ENCODE measurements at places on chromosomes 5 and 9.

DNA sequence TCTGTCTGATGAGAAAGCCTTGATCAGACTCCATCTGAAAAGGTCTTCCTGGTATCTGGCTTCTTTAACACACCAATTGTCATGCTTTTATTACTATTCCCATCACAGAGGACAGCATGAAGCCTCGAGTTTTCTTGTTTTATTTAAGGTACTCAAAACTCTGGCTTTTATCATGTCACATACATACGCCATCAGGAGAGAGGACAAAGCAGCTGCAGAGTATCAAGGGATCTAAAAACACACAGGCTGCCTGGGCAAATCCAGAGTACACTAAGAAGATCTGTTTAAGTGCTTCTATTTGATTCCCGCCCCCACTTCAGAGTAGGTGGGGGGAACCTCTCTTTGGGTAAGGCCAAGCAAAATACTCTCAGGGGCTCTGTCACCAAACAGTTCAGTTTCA, 277.2 kb downstream of the SPOCK1 start:
- no peak for DNase-seq

GRCh38 chr5:109744261-109744660, 54.5 kb downstream of the MAN2A1 start:
- no peak for DNase-seq

DNA sequence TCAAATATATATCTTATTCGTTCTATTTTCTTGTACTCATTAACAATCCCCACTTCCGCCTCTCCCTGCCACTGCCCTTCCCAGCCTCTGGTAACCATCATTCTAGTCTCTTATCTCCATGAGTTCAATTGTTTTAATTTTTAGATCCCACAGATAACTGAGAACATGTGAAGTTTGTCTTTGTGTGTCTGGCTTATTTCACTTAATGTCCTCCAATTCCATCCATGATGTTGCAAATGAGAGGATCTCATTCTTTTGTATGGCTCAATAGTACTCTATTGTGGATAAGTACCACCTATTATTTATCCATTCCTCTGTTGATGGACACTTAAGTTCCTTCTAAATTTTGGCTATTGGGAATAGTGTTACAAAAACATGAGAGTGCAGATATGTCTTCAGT, 17.2 kb upstream of the CMYA5 start:
- no peak for DNase-seq

DNA sequence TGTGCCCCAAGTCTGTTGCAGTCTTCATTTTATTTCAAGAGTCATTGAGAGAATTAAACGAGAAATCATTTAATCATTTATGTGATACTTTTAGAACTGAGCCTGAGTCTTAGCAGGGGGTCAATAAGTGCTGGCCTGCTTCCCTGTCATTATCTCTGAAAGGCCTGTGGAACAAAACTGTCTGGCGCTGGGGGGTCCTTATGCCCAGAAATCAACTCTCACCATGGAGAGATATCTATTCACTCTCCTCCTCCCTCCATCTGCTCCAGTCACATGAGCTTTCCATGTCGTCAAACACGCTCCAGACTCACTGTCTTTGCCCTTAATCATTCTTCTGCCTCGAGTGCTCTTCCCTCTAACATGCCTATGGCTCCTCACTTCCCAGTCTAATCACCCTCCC, 136.8 kb downstream of the ESM1 start:
- DNase-seq, result no peak

- DNase-seq, result no peak
Observed at GRCh38 chr9:75907329-75907728, 16.9 kb downstream of the PCSK5 start.

DNA sequence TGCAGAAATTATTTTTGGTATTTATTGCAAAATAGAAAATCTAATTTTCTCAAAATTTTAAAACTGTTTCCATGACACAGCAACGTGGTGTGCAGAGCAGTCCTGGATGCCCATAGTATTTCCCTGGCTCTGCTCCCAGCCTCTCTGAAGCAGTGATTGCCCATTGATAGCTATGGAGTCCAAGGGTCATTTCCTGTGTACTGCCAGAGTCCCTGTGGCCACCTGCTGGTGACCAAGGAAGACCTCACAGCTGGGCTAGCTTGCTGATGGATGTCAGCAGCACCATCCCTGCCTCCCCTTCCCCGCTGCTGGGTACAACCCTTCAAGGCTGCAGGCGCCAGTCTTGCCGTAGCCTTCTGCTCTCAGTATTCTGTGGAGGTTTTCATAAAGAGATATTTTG, 184.1 kb downstream of the DIRAS2 start:
- no peak for DNase-seq

- no peak for DNase-seq
Observed at GRCh38 chr5:165026971-165027370, 1521.6 kb downstream of the MAT2B start.

GRCh38 chr5:3010953-3011763, 259.7 kb upstream of the IRX2 start:
- no peak for DNase-seq

DNA sequence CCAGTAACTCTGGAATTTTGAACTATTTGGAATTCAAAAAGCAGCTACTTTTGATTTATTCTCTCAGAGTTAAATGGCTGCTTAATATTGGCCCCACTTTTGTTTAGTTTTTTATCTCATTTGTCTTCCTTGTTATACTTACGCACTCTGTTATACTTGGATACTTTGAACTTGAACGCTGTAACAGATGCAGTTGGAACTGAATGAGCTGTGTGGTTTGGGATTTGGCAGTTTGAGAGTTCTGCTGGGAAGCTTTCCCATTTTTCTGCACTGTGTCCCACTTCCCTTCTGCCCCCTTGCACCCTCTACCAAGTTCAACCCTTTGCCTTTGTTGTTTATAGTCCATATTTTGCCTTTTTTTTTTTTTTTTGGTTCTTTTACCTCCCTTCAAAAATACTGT, 3.8 kb downstream of the RHOBTB3 start:
- no peak for DNase-seq

DNA sequence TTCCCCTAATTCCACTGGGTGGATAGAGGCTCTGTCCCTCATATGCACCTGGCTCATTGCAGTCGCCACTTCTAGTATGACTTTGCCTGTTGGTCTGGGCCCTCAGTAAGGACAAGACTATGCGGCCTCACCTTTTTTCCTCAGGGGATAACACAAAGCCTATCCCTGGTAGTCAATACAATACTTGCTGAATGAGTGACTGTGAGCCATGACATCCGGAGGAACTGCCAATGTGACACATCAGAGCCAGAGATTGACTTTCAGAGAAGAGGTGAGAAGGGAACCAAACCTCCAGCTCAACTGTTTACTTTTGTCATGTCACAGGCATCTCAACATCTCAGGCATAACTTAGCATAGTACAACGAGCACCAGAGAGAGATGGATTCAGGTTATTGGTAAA, 371.3 kb downstream of the DMRT2 start:
- DNase-seq, result no peak

GRCh38 chr9:16743375-16743774, 127.1 kb downstream of the BNC2 start:
- DNase-seq, result no peak

DNA sequence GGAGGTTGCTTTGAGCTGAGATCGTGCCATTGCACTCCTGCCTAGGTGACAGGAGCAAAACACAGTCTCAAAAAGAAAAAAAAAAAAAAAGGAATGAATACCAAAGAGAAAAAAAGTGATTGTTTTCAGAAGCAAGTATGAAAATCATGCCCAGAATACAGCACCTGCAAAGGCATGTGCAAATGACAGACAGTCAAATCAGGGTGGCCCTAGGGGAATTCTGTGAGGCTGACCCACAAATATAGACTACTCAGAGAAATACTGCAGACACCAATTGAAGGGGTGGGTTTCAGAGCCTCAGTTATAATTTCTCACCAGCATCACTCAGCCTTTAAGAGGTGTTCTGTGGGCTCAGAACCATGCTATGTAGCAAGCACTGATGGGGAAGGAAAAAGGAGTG, 28.6 kb downstream of the DCAF12 start:
- no peak for DNase-seq

GRCh38 chr9:129383561-129384490, 205.8 kb upstream of the IER5L start:
- peak; percentile 38 for DNase-seq

- no peak for DNase-seq
Observed at GRCh38 chr5:82551840-82552385, 273.8 kb upstream of the RPS23 start.

DNA sequence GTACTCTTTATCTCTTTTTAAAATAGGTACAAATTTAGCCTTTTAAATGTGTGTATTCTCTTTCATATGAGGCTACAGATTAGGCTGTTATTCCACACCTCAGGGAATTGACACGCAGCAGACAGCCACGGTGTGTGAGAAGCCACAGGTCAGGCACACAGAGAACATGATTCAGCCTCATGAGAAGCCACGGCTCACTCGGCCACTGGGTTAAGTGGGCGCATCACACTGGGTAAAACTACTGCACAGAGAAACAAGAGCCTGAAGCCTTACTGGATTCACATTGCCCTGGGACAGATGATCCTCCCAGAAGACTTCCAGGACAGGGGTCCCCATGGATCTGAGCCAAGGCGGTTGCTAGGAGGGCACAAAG, 28.2 kb downstream of the LPCAT1 start:
- DNase-seq, result no peak

GRCh38 chr5:173630724-173631365, 14.4 kb upstream of the BOD1 start:
- no peak for DNase-seq

DNA sequence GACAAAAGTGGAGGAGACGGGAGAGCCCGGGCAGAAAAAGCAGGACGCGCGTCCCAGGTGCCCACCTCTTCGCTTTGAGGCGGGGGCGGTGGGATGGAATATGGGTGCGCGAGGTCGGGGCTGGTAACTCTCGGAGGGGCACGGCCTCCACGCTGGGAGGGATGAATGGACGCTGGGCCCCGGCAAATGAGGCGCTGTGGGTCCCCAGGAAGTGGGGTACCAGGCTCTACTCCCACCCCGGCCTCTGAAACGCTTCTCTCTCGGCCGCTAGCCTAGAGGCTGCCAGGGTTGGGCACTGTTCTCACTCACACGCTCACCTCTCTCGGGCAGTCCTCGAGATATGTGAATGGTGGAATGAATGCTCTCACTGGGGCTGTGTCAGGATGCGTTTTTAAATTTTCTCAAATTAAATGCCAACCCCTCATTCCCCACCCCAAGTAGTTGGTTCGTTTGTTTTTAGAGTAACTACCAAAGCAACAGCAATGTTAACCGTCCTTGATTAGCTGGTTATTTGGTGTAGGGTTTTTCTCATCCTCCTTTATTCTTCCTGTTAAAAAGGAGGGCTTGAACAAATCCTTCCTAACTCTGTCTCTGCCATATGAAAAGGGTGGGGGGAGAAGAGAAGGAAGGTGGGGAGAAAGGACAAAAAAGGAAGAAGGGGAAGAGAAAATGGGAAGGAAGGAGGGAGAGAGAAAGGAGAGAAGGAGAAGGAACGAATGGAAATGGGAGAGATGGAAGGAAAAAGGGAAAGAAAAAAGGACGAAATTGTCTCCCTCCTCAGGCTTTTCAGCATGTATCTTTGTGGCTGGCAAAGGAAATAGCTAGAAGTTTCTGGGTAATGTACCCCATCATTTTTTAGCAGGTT, 1.3 kb upstream of the EBF1 start:
- no peak for DNase-seq

Measured in neuronal stem cell (in vitro differentiated cells).